Dermis microvascular lymphatic vessel endothelial cell (primary cell): ENCODE measurements at places on chromosomes 1 and 21. TPM values are rescaled to one million over a fixed set of nuclear protein-coding genes. Genes with fewer than 3 reads are reported as not detected.

OR6K3 gene
- not detected in 2 replicates for total RNA-seq

DNA sequence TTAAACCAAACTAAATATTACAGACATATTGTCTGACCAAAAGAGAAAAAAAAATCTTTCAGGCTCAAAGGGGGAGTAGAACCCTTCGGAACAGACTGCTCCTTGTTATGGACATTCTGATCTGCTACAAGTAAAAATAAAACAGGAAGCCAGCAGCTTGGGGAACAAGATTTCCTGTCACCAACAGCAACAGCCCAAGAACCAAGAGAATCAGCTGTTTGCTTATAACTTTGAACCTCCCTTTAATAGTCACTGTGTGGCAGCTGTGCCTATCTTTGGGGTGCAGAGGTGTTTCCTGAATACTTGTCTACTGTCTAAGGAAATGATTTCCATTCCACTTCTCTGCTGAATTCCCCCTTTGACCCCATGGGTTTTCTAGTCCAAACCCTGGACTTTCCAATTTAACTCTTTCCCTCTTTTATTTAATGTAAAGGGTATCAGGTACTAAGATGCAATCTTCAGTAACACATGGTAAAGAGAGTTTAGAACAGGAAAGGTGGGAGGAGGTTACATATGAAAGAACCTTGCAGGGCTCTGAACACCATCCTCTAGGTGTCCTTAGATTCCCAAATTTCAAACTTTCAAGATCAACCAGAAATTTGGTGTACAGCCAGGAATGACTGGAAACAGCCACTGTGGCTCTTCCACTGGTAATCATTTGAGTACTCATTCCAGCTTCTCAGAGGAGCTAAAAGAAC is 38.6 kb downstream of the GPR3 start:
- DNase-seq, result no peak

GRCh38 chr21:43829575-43830119 is 35.4 kb upstream of the AGPAT3 start:
- DNase-seq, result no peak

DNA sequence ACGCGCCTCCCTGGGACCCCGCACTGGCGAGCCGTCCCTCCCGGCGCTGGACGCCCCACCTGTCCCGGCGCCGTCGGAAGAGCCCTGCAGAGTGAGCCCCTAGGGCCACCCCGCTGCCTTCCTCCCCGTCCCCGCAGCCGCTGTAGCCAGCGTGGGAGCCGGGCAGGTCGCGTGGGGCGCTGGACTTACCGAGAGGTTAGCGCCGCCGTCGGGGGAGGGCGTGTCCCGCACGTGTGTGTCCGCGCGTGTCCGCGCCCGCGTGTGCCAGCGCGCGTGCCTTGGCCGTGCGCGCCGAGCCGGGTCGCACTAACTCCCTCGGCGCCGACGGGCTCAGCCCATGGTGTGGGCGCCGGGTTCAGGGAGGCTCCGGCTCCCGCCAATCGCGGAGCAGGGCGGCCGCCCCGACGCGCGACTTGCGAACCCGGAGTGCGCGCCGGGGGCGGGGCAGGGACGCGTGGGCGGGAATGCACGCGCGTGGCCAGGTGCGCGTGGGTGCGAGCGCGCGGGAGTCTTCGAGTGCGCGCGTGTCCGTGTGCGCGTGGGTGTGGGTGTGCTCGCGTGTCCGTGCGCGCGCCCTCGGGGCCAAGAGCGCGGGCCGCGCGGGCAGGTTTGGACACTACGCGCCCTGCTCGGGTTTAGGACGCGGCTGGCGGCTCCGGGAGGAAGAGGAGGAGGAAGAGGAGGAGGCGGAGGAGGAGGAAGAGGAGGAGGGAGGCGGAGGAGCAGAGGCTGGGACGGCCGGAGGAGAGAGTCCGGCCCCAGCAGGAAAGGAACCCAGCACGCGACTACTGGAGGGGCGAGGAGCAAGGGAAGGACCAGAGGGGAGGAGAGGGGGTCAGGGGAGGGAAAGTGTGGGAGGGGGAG is 145.2 kb upstream of the ETS2 start:
- no peak for DNase-seq

DNA sequence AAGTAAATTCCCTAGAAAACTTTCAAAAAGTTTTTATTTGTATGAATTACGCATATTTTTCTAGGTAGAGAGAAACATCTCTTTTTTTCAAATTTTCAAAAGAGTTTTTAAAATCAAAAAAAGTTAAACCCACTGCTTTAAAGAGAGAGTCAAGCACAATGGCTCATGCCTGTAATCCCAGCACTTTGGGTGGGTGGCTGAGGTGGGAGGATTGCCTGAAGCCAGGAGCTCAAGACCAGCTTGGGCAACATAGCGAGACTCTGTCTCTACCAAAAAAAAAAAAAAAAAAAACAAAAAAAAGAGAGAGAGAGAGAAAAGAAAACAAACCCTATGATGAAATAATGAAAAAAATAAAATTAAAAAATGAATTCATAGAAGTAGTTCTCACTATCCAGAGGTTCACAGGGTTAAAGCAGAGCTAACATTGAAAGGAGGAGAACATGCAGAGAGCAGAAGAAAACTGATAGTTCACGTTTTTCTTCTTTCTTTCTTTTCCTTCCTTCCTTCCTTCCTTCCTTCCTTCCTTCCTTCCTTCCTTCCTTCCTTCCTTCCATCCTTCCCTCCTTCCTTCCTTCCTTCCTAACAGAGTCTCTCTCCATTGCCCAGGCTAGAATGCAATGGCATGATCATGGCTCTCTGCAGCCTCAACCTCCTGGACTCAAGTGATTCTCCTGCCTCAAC is 30.5 kb upstream of the SARS1 start:
- DNase-seq, result no peak

EFNA3 gene
- total RNA-seq, result 1.3 and 1.6 TPM in 2 replicates

- peak; percentile 87 for DNase-seq
Measured at GRCh38 chr1:64836802-64837201, 91.9 kb downstream of the RAVER2 start.

- DNase-seq, result peak; percentile 11
Measured at GRCh38 chr1:94753171-94753972, 66.8 kb upstream of the SLC44A3 start.

C2CD2 gene
- 25.5 and 33.9 TPM in 2 replicates for total RNA-seq

DNA sequence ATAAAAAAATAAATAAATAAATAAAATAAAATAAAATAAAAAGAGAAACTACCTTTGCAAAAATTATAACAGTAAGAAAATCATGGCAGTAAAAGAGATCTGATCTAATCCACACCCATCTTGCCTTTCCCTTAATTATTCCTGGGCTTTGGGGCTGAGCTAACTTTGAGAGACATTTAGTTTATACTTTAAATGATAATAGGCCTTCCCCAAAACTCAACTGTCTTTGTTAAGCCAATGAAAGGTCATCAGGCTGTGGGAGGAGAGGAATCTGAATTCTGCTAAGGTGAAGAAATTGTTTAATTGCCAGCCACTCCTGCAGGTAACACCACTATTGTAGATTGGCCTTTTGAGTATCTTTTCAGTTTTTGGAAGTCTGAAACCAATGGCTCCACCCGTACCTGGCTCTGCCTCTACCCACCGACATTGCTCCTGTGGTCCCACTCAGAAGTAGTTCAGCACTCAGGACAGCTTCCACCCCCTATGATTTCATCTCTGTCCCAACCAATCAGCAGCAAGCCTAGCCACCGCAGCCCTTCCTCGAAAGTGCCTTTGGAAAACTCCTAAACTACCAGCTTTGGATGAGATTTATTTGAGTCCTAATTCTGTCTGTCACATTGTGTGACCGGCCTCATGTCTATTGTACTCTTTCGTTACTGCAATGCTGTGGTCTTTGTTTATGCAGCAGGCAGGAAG is 23.0 kb upstream of the PNRC2 start:
- DNase-seq, result no peak

WDR64 gene
- not detected in 2 replicates for total RNA-seq

TMEM125 gene
- total RNA-seq, result not detected in 2 replicates

GRCh38 chr1:101291562-101292380 is 55.0 kb downstream of the S1PR1 start:
- peak; percentile 93 for DNase-seq

DNA sequence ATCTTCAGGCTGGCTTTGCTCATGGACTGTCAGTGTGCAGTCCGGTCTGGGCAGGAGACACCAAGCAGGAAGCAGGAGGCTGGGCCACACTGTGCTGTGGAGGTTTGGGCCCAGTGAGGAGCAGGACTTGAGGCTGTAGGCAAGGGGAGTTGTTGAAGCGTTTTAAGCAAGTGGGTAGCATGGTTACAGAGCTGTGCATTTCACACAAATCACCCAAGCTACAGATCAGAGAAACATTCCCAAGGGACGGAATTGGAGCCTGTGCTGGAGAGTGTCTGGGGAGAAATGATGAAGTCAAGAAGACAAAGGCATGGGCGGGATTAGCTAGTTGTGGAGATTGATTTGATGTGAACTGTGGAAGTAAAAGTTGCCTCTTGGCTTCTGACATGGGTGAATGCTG is 60.9 kb downstream of the KIF21B start:
- DNase-seq, result no peak

DNA sequence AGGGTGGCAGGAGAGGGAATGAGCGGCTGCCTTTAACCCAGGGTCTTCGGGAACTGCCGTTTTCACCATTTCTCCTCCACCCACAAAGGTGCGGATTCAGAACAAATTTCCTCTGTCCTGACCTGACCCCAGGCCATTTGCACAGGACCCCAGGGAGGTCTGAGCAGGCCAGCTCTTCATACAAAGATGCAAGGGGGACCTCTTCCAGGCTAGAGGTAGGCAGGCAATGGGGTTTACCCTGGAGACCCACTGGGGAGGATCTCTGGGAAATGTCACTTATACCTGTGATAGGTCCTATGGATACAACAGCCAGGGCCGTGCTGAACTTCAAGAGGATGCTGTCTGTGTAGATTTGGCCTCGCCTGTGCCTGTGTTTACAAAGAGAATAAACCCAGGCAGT is 89.7 kb upstream of the VAMP3 start:
- no peak for DNase-seq

DNA sequence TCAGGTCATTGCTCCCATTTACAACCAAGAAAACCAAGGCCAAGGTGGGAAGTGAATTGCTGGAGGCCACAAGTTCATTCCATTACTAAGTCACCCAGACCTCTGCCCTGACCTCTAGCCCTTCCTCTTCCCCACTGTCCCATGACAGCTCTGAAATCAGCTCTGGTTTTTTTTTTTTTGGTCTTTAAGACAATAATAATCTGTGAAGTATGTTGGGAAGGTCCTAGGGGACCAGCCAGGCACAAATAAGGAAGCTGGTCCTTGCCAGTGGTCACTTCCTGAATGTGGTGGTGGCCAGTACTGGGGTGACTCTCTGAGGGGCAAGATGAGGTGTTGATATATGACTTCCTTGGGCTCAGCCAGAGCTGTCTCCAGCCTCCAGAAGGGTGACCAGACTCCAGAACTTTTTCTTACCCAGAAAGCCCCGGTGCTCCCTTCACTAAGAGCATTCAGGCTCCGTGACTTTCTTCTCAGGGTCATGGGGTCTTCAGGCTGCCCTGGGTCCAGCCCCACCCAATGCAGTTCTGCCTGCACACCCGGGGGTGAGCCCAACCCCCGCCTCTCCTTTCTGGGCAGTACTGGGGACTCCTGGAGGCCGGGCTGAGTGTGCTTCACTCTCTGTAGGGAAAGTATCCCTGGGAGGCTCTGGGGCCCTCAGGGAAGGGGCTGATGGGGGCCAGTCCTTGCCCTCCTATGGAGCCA is 159.6 kb downstream of the PTPRU start:
- no peak for DNase-seq

GRCh38 chr1:203340112-203340790 is 10.7 kb downstream of the FMOD start:
- DNase-seq, result peak; percentile 83

- no peak for DNase-seq
Measured at GRCh38 chr21:29007810-29008209, 11.3 kb downstream of the RWDD2B start.

DNA sequence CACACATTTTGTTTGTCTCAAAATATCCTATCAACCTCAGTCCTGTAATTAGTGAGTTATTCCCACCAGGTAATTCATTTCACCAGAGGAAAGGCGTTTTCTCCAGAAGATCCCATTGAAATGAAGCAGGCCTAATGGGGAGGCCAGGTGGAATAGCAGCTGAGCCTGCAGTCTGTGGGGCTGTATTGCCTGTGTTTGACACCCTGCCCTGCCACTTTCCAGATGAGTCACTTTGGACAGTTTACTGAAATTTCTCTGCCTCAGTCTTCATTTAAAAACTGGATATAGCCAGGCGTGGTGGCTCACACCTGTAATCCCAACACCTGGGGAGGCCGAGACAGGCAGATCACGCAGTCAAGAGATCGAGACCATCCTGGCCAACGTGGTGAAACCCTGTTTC is 78.1 kb upstream of the PPP2R5A start:
- DNase-seq, result no peak

GRCh38 chr1:77590651-77591050 is 91.8 kb downstream of the ZZZ3 start:
- DNase-seq, result no peak

- DNase-seq, result no peak
Measured at GRCh38 chr1:177069490-177069889, 95.0 kb downstream of the ASTN1 start.

- DNase-seq, result peak; percentile 14
Measured at GRCh38 chr21:37862536-37862935, 53.7 kb downstream of the KCNJ6 start.
